ENCODE measurements at places on chromosomes 4 and X. TPM values are rescaled to one million over a fixed set of nuclear protein-coding genes. Genes with fewer than 3 reads are reported as not detected.

Gene TMEM154
- 0.12 TPM for polyA plus RNA-seq

- no peaks in the 10 kb centered on the region for H3K36me3 ChIP-seq
- H3K4me3 ChIP-seq: no peak overlapping the region
- no peak for DNase-seq
- peaks cover 14% of the 10 kb centered on the region for H3K27me3 ChIP-seq
Observed at GRCh38 chrX:108250654-108251579, 159.3 kb downstream of the ATG4A start.

- H3K4me1 ChIP-seq: no peaks in the 10 kb centered on the region
- DNase-seq: no peak
- no peak overlapping the region for H3K4me3 ChIP-seq
- no peaks in the 10 kb centered on the region for H3K36me3 ChIP-seq
- H3K27me3 ChIP-seq: no peaks in the 10 kb centered on the region
Observed at GRCh38 chrX:152912106-152912505, 14.2 kb downstream of the ZNF185 start.

Gene CCKAR
- not detected for polyA plus RNA-seq

Gene PLK4
- polyA plus RNA-seq: 0.72 TPM

- DNase-seq: no peak
- no peaks in the 10 kb centered on the region for H3K36me3 ChIP-seq
- H3K27ac ChIP-seq: no peak overlapping the region
Observed at GRCh38 chr4:123133397-123134050, 211.1 kb upstream of the NUDT6 start.

GRCh38 chr4:155529272-155529671 is 137.4 kb upstream of the GUCY1A1 start:
- H3K4me3 ChIP-seq: no peak overlapping the region
- no peaks in the 10 kb centered on the region for H3K27me3 ChIP-seq
- peaks cover 6% of the 10 kb centered on the region for H3K4me1 ChIP-seq
- no peaks in the 10 kb centered on the region for H3K36me3 ChIP-seq

DNA sequence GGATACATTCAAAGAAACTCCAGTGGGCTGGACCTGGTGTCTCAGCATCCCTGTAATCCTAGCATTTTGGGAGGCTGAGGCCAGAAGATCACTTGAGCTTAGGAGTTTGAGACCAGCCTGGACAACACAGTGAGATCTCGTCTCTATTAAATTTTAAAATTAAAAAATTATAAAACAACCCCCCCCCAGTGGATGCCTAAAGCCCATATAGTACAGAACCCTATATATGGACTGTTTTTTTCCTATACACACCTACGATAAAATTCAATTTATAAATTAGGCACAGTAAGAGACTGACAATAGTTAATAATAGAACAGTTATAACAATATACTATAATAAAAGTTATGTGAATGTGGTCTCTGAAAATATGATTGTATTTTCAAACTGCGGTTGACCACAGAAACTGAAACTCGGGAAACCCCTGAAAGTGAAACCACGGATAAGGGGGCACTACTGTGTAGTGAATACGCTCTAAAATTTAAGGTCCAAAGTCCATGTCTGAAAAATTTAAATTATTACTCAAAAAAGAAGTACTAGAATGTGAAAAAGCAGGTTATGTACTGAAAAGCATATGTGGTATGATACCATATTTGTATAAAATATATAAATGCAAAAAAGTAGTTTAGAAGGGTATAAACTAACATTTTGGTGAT is 2.0 kb downstream of the SMIM14 start:
- no peak for DNase-seq
- H3K27ac ChIP-seq: peak overlapping the region; percentile 97
- peaks cover 14% of the 10 kb centered on the region for H3K4me1 ChIP-seq
- H3K36me3 ChIP-seq: no peaks in the 10 kb centered on the region

Gene VGLL1
- polyA plus RNA-seq: 1.0 TPM

- no peaks in the 10 kb centered on the region for H3K27me3 ChIP-seq
- no peak for DNase-seq
- H3K4me1 ChIP-seq: no peaks in the 10 kb centered on the region
- H3K36me3 ChIP-seq: no peaks in the 10 kb centered on the region
- no peak overlapping the region for H3K27ac ChIP-seq
Observed at GRCh38 chr4:67927251-67927650, 36.0 kb downstream of the TMPRSS11A start.

GRCh38 chr4:151851354-151851753 is 90.5 kb upstream of the GATB start:
- no peak overlapping the region for H3K27ac ChIP-seq
- no peak overlapping the region for H3K4me3 ChIP-seq
- H3K4me1 ChIP-seq: no peaks in the 10 kb centered on the region
- H3K36me3 ChIP-seq: no peaks in the 10 kb centered on the region

Gene RBM47
- 12.3 TPM for polyA plus RNA-seq

GRCh38 chr4:99033956-99034355 is 38.4 kb downstream of the METAP1 start:
- DNase-seq: no peak
- H3K4me1 ChIP-seq: no peaks in the 10 kb centered on the region
- H3K27me3 ChIP-seq: no peaks in the 10 kb centered on the region
- H3K36me3 ChIP-seq: no peaks in the 10 kb centered on the region

Gene SMIM43
- not detected for polyA plus RNA-seq

DNA sequence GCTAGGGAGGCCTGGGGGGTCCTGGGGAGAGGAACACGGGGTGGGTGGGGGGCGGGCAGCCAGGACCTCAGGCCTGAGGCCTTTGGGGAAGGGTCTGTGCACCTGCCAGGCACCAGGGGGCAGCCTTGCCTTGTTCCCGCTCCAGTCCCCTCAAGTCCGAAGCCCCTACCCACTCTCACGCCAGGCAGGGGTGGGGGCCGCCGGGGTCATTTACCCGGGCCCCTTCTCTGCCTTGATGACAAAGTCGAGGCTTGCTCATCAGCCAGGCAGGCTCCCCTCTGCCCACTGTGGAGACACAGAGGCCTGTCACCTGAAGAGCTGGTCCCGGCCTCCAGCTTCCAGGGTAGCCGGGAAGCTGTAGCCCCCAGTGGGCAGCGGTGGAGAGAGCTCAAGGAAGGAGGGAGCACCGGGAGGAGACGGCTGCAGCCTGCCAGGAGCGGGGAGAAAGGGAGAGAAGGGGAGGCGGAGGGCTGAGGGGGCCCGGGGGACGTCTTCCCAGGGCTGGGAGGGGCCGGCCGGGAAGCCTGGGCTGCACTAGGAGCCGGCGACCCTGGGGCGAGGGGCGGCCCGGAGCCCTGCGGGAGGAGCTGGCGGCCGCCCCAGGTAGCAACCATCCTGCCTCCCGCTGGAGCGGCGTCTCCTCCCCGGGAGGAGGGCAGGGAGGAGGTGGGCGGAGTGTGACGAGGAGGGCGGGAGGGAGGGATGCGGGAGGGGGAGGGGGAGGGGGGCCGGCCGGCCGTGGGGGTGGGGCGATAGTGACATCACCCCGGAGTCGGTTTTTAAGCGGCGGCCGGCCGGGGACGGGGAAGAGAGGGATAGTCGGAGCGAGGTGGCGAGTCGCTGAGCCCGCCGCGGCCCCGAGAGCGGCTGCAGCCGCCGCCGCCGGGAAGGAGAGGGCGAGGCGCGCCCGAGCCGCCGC is at the start of gene SLC6A8:
Gene SLC6A8, plus strand, starts transcription at position 806 of the 919 bp plus-strand sequence. CDS start 649 bp downstream, outside the sequence.
- DNase-seq: peak; percentile 75
- H3K27ac ChIP-seq: no peak within 1 kb of the TSS
- no peaks in the 10 kb centered on the region for H3K27me3 ChIP-seq
- H3K4me3 ChIP-seq: no peak within 1 kb of the TSS
- no peaks in the 10 kb centered on the region for H3K4me1 ChIP-seq
- no peaks in the 10 kb centered on the region for H3K36me3 ChIP-seq

GRCh38 chrX:132463411-132463810 is 25.4 kb downstream of the MBNL3 start:
- no peak overlapping the region for H3K27ac ChIP-seq
- no peak overlapping the region for H3K4me3 ChIP-seq
- H3K4me1 ChIP-seq: no peaks in the 10 kb centered on the region
- DNase-seq: no peak
- peaks cover 9% of the 10 kb centered on the region for H3K27me3 ChIP-seq

GRCh38 chr4:7962609-7963508 is 23.2 kb upstream of the AFAP1 start:
- no peaks in the 10 kb centered on the region for H3K27me3 ChIP-seq
- H3K4me3 ChIP-seq: no peak overlapping the region
- H3K4me1 ChIP-seq: no peaks in the 10 kb centered on the region

Gene PDE6B
- 0.99 TPM for polyA plus RNA-seq

DNA sequence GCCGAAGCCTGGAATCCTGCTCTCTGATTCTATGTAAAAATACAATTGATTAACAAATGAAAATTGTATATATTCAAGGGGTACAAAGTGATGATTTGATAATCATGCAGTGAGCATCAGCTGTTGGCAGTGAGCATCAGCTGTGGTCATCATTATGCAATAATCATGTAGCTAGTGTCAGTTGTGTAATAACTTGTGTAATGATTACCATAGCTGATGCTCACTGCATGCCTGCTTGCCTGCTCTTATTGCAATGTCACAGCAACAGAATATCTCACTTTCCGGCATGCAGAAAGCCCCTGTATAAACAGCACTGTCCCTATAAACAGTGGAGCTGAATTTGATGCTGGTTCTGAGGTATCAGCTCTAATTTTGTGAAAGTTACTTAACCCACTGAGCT is 46.8 kb downstream of the SULT1B1 start:
- H3K4me3 ChIP-seq: no peak overlapping the region
- no peaks in the 10 kb centered on the region for H3K36me3 ChIP-seq
- no peak overlapping the region for H3K27ac ChIP-seq
- H3K27me3 ChIP-seq: no peaks in the 10 kb centered on the region
- H3K4me1 ChIP-seq: peaks cover 7% of the 10 kb centered on the region

Gene ABCG2
- polyA plus RNA-seq: 0.68 TPM

DNA sequence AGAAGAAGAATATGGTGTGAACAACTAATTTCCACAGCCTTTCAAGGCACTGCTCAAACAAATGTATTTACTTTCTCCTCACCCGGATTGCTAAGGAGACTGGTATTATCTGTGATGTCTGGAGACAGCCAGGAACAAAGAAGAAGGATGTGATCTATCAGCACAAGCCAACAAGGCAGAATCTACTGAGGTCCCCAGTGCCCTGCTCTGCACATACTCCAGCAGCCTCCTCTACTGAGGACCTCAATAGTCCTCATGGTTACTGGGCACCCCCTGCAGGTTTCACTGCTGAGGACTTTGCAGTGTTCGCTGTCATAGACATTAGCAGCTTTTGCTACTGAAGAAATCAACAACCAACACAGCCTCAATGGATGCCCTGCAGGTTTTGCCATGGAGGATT is 930.1 kb downstream of the ADGRL3 start:
- no peaks in the 10 kb centered on the region for H3K27me3 ChIP-seq
- H3K27ac ChIP-seq: no peak overlapping the region
- H3K36me3 ChIP-seq: no peaks in the 10 kb centered on the region
- no peaks in the 10 kb centered on the region for H3K4me1 ChIP-seq
- H3K4me3 ChIP-seq: no peak overlapping the region
- DNase-seq: no peak

All from pancreas (tissue), 10 donors.